NCI-H187 (cell line): ENCODE measurements at places on chromosomes 3 and 15.

DNA sequence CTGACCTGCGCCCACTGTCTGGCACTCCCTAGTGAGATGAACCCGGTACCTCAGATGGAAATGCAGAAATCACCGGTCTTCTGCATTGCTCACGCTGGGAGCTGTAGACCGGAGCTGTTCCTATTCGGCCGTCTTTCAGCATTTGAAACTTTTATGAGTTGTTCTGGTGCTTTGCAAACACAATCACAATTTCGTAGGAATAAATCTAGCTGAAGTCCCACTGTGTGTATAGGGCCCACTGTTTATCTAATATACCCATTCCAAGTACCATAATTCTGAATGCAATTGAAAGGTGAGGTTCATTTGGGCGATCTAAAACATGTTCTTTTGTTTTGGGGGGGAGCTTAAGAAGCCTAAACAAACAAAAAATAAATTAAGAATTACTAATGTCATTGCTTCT lies 572.1 kb downstream of the FGF12 start:
- DNase-seq: no peak

- DNase-seq: no peak
Observed at GRCh38 chr15:63372753-63373152, 8.9 kb downstream of the CA12 start.

DNA sequence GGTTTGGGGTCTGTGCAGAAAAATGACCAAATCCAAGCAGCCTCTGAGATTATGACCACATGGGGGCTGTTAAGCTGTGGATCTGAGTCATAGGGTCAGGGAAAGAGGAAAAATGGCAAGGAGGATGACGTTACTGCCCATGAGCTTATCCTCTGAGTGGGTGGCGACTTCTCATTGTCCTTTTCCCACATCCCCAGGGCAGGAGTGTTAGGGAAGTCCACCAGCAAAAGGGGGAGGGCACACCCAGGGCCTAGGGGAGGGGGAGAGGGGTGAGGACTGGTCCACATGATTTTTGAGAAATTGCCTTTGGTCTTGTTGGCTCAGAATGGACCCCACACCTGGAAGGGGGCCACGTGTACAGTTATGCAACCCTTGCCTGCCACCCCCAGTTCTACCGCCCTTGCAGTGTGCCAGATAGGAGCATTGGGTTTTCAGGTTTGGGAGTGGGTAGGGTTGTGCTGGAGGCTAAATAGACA lies 2.6 kb downstream of the CD276 start:
- no peak for DNase-seq

GRCh38 chr3:4198491-4198890 lies 104.7 kb upstream of the SETMAR start:
- DNase-seq: no peak

DNA sequence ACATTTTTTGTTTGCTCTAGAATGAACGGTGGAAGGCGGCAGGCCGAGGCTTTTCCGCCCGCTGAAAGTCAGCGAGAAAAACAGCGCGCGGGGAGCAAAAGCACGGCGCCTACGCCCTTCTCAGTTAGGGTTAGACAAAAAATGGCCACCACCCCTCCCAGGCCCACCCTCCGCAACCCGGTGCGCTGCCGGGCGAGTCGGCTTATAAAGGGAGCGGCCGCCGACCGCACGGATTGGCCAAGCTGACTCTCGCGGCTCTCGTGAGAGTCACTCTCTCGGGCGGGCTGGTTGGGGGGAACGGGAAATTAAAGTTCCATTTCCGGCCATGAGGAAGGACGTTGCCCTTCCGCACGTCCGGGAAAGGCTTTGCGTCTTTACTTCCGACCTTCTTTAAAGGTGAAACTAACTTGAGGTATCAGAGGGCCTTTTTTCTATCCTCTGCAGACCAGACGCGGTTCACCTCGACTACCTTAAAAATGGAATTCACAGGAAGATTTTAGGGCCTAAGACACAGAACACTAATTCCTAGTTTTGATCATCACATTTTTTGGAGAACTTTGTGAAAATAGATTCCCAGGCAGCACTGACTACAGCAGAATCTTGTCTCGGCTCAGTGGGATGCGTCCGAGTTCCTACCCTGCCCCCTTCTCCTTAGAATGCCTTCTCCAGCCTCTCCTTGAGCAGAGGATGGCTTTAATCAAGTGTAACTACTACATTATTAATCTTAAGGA lies at the start of gene TERC:
Gene TERC (minus strand): TSS at position 179 of the 731 bp plus-strand sequence.
- DNase-seq: peak; percentile 79

DNA sequence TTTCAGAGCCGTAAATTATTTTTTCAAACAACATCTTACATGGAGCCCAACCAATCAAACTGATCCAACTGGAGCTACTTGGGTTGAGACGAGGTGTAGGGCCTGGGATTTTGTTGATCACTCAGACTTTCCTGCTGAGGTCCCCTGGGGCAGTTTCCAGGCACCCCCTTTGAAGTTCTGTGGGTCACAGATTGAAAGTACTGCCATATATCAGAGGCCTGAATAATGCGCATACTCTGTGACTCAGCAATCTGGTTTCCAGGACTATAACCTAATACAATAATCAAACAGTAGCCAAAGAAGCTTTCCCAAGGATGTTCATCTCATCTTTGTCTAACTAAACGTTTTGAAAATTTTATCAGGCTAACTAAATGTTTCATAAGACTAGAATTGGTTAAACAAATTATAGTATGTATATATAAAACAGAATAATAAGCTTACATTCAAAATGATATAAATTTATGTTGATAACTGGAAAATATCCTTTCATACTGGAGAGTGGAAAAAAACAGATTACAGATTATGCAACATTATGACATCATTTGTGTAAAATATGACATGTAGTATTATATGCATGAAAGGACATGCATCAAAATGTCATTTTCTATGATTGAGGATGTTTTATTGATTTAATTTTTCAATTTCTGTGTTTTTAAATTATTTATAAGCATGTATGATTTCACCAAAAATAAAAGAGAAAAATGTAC lies 617.1 kb downstream of the NTRK3 start:
- DNase-seq: no peak

GRCh38 chr15:88656760-88657221 lies 18.0 kb downstream of the ISG20 start:
- DNase-seq: no peak

- DNase-seq: no peak
Observed at GRCh38 chr3:106086038-106086437, 217.2 kb upstream of the CBLB start.

DNA sequence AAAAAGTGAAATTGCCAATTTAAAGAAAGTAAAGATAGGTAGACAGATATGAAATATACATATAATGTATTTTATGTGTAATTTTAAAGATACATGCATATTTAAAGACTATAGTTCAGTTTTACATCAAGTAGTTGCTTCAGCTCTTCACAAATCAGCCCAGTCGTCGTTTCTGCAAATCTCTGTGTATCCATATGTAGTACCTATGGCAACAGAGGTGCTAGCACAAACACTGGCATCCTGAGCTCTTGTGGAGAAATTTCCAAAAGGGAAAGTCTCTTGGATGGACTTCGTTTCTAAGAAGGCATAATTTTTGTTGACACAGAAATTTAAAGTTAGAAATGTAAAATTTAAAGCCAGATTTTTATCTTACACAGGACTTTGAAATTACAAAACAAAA lies 1284.7 kb downstream of the ROBO1 start:
- no peak for DNase-seq

- DNase-seq: no peak
Observed at GRCh38 chr15:48143856-48144255, 23.1 kb downstream of the SLC24A5 start.

- no peak for DNase-seq
Observed at GRCh38 chr3:151002003-151002981, 29.8 kb upstream of the CLRN1 start.

GRCh38 chr15:92638291-92638708 lies 17.3 kb downstream of the FAM174B start:
- DNase-seq: peak; percentile 89

- no peak for DNase-seq
Observed at GRCh38 chr15:101118615-101119014, 133.2 kb downstream of the CHSY1 start.

- no peak for DNase-seq
Observed at GRCh38 chr3:132593947-132594323, 3.1 kb upstream of the ACKR4 start.

DNA sequence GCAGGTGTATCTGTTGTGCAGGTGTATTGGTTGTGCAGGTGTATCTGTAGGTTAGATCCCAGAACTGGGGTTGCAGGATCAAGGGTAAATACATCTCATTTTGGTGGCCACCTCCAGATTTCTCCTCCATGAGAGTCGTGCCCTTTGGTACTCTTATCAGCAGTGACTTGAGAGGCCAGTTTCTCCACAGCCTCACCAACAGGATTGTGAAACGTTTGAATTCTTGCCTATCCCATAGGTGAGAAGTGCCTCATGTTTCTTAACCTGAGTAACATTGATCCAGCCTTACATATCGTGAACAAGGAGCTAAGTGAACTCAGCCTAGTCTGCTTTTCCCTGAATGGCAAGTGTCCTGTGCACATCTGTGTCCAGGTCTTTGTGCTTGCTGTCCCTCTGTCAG lies 55.4 kb downstream of the CMTM8 start:
- no peak for DNase-seq

- DNase-seq: no peak
Observed at GRCh38 chr3:186137051-186137685, 28.3 kb upstream of the ETV5 start.

DNA sequence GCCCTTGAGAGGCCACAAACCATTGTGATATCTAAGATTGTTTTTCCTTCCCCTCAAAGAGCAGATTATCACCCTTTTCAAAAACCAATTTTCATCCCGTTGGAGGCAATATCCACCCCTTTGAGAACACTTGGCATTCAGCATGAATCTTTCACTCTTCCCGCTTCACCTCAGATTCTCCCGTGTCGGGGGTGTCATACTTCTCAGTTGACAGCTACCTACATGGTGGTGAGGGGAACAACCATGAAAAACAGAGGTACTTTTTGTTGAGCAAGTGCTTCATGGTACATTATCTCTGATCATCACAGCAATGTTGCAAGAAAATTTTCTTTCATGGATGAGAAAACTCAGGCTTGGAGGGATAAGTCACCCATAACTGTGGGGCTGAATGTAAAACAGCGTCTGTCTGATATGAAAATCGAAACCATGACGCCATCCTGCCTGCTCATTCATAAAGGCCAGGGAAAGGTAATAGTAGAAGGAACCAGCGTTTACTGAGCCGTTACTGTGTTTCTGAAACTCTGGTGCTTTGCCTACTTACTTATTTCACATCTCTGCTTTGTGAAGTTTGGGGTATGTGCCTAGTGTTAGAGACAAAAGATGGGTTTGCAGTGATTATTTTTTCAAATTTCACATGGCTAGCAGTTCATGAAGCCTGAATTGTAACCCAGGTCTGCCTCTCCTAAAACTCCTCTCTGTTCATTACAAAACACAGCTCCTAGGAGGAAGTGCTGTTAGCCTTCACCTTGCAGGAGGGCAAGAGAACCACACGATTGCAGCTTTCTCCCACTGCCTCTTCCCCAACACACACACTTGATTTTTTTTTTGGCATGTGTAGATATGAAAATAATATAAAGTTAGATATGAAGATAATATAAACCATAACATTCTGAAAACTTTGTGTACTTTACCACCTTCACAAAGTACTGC lies 35.4 kb downstream of the SV2B start:
- DNase-seq: no peak

DNA sequence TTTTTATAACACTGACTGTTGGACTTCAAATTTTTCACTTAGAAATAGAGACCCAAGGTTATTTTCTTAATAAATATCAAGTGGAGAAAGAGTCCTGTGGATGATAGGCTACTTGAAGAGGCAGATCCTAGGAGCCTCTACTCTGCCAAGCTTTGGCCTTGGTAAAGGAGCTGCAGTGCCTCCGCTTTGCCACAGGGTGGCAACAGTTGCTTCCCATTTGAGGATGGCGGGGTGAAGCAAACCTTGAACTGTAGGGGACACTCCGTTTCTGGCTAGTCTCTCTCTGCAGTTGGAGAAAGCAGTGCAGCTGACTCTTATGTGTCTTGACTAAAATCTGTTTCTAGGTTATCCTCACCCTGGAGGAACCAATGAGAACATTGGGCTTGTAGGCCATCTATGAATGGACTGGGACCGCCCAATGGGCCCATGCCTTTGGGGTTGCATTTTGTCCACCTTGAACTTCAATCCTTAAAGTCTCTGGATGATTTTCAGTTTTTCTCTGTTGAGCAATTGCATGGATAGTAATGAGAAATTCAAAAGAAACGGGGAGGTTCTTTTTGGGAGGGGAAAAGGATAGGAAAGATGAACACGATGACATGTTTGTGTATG lies 9.8 kb downstream of the SCG5 start:
- no peak for DNase-seq

- no peak for DNase-seq
Observed at GRCh38 chr3:194906229-194906629, 220.5 kb downstream of the FAM43A start.

DNA sequence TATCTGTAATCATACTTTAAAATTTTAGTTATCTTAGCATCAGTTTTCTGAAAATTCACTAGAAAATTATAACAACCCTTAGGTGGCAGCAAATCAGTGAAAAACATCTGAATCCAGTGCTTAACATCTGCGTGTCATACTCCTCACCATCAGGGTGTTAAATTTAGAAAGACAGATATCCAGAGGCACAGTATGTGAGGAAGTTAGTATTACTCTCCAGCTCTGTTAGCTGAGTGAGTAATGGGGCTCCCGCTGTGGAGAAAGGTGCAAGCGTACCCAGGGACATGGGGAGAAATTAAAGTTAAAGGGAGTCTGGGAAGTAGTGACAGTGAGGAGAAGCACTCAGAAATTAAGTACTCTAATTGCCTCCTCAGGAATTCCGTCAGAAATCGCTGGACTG lies 50.9 kb downstream of the CEP63 start:
- DNase-seq: no peak

DNA sequence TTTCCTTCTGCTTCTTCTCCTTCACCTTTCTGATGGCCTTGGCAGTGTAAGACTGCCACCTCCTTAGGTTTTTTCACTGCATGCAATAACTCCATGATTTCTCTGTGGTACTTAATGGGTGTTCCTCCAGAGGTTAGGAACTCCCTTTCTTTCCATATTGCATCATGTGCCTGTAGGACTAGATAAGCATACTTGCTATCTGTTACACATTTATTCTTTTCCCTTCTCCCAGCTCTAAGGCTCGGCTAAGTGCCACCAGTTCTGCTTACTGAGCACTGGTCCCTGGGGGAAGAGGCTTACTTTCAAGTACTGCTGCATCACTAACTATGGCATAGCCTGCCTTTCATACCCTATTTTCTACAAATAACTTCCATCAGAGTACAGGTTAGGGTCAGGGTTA lies 351.8 kb downstream of the OTOL1 start:
- no peak for DNase-seq

GRCh38 chr3:195770081-195770840 lies 41.5 kb downstream of the MUC4 start:
- no peak for DNase-seq

GRCh38 chr15:77019521-77020331 lies 24.8 kb downstream of the PSTPIP1 start:
- DNase-seq: no peak

DNA sequence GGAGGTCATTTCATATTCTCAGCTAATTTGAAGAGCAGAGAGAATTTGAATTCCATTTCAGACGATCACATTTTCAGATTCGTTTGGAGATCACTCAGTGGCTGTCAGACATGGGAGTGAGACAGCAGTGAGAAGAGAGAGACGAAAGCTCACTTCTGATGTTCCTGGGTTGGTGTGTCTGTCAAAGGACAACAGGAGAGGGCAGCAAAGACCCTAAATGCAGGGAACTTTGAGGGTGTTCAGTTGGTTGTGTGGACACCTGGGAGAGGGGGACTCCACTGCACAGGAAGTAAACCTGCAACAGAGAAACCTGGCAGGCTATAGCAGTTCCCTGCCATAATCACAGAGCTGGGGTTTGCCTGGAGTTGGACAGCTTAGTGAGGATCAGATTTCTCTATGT lies 675.1 kb downstream of the SQOR start:
- DNase-seq: no peak

GRCh38 chr15:26867200-26868007 lies 542 bp downstream of the GABRA5 start:
- no peak for DNase-seq
